NCI-H526 (cell line): ENCODE measurements at places on chromosomes 7 and 10.

DNA sequence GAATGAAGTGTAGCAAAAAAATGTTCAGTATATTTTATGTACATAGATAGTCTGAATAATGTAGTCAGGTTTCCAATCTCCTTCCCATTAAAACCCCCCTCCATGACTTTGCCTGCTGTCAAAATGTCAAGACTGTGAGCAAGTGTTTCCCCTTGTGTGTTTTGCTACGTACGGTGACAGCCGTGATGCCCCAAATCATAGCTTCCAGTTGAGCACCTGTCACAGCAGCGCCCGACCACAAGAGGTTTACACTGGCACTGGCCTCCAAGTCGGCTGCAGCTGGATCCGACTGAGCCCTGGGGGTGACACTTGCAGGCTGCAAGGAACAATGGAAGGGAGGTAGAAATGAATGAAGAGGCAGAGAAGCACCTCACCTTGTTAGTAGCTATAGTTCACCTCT is 62.3 kb downstream of the LAMB4 start:
- no peak for DNase-seq

GRCh38 chr10:110962443-110962842 is 43.0 kb downstream of the SHOC2 start:
- no peak for DNase-seq

GRCh38 chr7:157871681-157872080 is 534.9 kb downstream of the DNAJB6 start:
- DNase-seq: no peak

DNA sequence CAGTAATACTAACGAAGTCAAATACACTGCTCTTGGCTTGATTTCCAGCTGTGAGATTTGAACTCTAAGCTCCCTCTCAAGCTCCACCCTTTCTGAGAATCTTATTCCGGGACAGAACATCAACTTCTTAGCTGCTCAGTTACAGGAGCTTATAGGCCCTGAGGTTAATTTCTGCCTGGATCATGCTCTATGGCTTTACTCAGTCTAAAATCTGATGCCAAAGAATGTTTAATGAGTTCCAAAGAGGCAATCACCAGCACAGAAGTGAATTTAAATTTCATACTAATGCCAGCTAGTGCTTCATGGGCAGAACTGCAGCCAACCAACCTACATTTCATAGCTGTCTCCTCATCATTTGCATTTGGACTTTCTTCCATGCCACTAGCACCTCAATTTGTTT is 707.2 kb downstream of the MAGI2 start:
- peak; percentile 37 for DNase-seq

DNA sequence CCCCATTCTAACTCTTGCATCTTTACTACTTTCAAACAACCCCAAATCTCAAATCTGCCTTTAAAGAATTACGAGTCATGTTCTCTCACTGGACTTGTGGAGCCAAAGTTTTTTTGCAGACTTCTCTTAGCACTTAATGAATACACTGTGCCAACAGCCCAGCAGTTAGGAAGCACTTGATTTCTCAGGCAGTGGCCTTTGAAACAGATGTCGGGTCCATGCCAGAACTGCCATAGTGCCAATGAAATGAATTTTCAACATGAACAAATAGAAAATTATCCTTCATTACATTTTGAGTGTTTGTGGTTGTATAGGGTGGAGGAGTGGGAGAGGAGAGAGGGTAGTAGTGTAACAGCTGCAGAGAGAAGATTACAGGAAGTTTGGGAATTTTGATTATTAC is 5.9 kb downstream of the BORCS7 start:
- DNase-seq: no peak

DNA sequence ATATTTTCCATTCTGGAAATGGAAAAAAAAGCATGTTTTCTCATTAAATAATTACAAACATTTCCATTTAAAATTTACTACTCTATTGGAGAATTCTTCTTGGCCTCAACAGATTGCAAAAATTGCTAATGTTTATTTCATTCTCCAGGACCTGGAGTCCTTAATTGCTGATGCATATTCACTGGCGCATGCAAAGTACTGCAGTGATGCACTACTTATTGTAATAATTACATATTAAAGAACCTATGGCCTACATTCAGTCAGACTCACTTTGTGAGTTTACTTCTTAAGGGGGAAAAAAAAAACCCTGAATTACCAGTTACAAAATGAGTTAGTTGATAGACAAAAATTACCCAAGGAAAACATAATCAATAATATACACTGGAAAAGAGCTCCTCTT is 391.0 kb upstream of the LRRTM3 start:
- no peak for DNase-seq

GRCh38 chr7:30920584-30921539 is 9.2 kb downstream of the AQP1 start:
- no peak for DNase-seq

DNA sequence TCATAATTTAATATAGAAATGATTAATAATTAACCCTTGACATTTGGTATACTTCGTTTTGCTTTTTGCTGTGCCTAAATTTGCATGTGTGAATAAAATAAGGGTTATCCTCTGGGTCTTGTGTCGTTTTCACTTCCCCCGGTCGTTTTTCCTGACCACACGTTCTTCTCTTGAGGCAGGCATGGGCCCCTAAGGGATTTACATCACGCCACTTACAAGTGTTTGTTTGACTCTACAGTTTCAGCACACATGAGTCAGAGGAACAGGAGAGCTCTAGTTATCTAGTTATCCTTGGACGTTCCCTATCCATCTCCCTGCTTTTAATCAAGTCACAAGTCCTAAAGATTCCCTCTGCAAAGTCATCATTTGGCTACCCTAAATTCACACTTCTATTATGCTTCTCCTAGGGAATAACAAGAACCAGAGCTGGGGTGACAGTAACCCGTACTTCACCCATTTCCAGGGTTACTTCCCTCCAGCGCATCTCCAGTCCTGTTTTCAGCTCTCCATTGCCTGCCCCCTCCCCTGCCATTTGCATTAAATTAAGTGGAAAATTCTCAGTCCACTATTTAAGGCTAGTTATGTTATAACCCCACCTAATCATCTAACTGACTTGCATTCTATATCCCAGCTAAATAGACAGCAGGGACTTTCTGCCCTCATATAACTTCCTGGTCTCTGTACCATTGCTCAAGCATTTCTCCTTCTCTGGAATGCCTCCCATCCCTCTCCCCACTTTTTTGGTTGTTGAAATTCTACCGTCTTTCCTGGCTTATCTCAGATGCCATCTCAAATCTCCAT is 206.9 kb downstream of the PTEN start:
- DNase-seq: no peak

- no peak for DNase-seq
Measured at GRCh38 chr10:69684020-69684980, 54.3 kb downstream of the FAM241B start.

DNA sequence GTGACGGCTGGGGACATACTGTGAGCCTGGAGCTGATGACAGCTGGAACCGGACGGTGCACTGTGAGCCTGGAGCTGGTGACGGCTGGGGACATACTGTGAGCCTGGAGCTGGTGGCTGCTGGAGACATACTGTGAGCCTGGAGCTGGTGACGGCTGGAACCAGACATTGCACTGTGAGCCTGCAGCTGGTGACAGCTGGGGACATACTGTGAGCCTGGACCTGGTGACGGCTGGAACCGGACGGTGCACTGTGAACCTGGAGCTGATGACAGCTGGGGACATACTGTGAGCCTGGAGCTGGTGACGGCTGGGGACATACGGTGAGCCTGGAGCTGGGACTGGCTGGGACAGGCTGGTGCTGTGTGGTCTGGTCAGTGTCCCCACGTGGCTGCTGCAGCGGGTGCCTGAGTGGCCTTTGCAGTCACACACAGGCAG is 47.9 kb downstream of the PTPRN2 start:
- DNase-seq: no peak

DNA sequence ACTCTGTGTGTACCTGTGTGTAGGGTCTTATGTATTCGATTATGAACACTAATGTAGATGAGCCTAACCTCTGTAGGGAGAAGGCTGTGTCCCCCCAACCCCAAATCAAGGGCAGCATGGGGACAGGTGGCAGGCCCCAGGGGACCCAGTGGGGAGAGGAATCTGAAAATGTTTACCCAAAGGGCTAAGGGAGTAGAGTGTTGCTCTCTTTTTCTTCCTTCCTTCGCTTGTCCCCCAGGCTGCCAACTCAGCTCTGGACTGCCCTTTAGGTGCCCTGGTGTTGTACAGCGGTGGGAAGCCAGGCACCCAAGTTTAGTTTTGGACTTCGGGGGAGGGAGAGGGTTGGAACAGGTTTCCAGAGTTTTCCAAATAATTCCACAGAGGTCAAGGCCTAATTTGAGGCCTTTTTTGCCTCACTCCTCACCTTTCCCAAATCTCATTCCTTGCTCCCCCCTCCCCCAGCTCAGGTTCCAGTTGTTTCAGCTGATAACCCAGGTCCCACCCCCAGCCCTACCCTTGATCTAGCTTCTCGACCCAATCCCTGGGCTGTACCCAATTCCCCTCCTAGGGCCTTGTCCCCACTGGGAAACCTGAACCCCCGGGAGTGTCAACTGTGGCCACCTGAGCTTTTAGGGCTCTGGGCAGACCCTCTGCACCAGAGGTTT is 9.1 kb upstream of the PAX2 start:
- no peak for DNase-seq

DNA sequence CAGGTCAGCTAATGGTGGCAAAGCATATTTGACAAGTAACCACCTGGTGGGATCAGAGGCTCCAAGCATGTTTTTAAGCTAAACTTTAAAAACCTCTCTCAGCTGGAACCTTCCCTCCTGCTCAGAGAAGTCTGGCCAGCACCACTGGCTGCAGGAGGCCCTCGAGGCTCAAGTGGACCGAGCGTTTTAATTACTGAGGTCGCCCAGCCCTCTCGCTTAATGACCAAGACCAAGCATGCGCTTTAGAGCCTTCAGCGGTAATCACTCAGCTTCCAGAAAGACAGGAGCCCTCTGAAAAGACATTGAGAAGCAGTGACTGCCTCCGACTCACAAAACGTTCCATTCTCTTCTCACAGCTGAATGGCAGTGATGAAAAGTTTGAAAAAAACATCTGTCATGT is 383.4 kb upstream of the ADARB2 start:
- no peak for DNase-seq

GRCh38 chr7:157548691-157549303 is 212.0 kb downstream of the DNAJB6 start:
- no peak for DNase-seq

- DNase-seq: no peak
Measured at GRCh38 chr7:11175371-11175770, 201.7 kb downstream of the PHF14 start.

GRCh38 chr7:105399043-105399725 is 10.5 kb upstream of the SRPK2 start:
- peak; percentile 18 for DNase-seq

DNA sequence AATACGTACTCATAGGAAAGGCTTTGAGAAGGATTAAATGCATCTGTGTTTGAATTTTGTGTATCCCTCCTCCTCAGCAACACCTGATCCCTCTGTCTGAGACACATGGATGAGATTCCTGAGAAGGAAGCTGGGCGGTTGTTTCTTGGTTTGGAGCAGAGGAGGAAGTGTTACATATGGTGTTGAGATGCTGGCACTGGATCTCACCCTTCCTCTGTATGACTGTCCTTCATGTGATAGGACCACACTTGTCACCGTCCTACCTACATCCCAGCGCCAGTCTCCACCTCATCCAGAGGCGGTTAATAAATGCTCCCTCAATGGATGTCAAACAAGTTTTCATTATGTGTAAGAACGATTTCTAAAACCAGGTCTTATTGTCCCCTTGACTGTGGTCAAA is 49.4 kb upstream of the KLF6 start:
- no peak for DNase-seq

DNA sequence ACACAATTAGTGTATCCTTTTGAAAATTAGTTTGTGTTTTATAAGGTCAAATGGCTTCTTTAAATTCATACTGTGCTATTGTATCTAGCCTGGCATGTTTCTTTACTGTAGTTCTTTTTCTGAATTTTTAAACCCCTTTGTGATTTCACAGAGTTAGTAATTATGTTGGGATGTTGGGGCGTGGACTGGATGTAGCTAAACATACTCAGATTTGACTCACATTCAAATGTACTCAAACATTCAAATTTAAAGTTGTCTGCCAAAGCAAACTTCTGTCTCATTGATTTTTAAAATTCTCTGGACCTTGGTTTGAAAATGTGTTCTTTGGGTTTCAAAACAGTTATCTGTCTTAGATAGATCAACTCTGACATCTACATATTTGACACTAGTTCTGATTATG is 7.2 kb upstream of the NRP1 start:
- peak; percentile 18 for DNase-seq

DNA sequence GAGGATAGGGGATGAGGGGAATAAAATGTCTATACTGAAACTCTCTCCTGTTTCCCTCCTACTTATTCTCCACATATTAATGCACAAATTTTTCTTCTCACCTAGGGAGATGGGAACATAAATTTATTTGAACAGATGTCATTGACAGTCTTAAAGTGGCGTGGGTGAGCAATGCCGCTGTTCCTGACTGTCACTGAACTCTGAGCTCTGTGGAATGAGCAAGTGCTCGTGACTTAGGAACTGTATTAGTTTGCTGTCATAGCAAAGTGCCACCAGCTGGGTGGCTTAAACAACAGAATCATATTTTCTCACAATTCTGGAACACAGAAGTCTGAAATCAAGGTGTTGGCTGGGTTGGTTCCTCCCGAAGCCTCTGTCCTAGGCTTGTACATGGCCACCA is 29.1 kb downstream of the INPP5F start:
- no peak for DNase-seq

DNA sequence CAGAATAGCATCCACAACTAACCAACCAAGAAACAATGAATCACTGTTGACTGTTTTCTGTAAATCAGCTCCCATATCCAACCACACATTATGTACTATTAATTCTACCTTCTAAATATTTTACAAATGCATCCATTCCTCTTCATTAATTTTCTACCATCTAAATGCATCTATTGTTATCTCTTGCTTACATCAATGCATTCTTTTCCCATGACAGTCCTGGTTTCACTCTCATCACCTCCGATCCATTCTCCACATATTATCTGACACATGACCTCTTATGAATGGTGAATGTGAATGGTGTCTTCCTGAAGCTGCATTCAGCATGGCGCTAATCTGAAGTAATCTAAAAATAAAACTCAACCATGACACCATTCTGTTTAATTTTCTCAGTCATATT is 153.8 kb upstream of the CALCR start:
- no peak for DNase-seq

- DNase-seq: no peak
Measured at GRCh38 chr10:71225291-71226058, 13.1 kb downstream of the UNC5B start.
